Stimulated activated CD4-positive, alpha-beta T cell treated with anti-CD3 and anti-CD28 coated beads, Interleukin-15, amount 100 ng/mL, for 48 hours (primary cell): ENCODE measurements at places on chromosomes 2 and 18.
A peak's percentile ranks its signal among the peaks of the same experiment; 100 is the strongest.

- DNase-seq: no peak
Observed at GRCh38 chr18:63083020-63083531, 236.5 kb downstream of the BCL2 start.

- DNase-seq: no peak
Observed at GRCh38 chr2:181851726-181852125, 39.8 kb upstream of the ITPRID2 start.

DNA sequence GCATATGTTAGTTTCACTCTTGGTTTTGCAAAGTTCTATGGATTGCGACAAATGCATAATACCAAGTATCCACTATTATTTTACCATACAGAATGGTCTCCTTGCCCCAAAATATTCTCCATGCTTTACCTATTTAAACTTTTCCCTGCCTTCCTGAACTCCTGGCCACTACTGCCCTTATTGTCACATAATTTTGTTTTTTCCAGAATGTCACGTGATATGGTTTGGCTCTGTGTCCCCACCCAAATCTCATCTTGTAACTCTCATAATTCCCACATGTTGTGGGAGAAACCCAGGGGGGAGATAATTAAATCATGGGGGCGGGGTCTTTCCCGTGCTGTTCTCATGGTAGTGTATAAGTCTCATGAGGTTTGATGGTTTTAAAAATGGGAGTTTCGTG lies 760.0 kb downstream of the METTL4 start:
- no peak for DNase-seq

DNA sequence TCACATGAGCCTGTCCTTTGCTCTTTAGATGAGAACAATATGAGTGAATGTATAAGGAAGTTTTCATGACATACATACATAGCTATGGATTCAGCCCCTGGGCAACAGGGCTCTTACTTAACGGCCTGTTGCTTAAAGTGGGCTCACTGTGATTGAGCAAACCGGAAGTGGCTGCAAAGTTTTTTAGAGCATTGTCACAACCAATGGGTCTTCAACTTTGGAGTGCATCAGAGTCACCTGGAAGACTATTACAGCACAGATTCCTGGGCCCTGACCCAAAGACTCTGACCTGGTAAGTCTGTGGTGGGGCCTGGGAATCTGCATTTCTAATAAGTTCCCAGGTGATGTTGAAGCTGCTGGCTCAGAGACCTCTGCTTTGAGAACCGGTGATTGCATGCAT lies 106.3 kb upstream of the SEC11C start:
- DNase-seq: no peak

DNA sequence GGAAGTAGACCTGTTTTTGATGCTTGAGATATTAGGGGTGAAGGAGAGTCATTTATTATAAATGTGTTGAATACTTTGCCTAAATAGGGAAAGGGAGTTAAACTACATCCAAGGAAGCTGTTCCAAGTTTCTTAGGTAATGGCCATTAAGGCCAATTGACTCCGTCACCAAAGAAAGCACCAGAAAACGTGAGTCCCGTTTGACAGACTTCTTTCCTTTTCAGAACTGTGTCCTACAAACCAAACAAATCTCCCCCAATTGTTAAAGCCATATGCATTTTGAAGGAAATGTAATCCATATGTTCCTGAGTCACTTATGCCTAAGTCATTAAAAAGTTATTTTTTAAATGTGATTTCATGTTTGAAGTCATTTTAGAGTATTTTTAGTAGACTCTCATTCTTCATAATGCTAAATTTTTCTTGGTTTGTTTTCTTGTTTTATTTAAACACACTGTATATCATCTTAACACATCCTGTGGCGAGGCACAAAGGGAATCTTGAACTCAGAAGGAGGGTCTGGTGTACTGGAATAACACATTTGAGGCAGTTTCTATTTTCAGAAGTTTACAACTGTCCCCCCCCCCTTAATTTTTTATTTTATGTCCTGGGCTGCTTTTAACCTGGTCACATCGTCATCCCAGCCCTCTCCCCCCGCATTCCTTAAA lies 133.7 kb downstream of the RHBDD1 start:
- DNase-seq: no peak

DNA sequence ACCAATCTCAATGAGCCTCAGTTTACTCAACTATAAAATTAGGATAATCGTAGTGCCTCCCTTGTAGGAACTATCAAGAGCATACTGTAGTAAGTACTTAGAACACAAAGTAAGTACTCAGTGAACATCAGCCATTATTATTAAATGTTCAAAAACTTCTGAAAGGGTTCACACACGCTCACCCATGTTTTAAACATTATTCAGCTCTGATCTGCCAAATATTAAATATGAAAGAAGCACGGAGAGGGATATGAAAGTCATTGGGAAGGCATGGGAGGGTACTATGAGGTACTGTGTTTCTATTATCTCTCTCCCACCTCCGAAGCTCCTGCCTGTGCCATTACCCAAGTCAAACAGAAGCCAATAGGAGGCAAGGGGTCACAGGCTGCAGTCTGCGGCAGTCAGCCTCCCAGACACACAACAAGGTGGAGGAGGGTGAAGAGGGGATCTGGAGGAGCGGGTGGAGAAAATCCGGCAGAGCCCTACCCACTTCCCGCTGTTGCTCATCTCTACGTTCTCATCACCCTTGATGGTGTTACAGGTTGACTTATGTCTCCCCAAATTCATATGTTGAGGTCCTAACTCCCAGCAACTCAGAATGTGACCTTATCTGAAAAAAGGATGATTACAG lies 2.0 kb upstream of the TBC1D8 start:
- no peak for DNase-seq

GRCh38 chr2:232449964-232450363 lies 6.0 kb upstream of the ALPI start:
- DNase-seq: no peak

- DNase-seq: peak; percentile 54
Observed at GRCh38 chr2:191676790-191677645, 918 bp upstream of the NABP1 start.

DNA sequence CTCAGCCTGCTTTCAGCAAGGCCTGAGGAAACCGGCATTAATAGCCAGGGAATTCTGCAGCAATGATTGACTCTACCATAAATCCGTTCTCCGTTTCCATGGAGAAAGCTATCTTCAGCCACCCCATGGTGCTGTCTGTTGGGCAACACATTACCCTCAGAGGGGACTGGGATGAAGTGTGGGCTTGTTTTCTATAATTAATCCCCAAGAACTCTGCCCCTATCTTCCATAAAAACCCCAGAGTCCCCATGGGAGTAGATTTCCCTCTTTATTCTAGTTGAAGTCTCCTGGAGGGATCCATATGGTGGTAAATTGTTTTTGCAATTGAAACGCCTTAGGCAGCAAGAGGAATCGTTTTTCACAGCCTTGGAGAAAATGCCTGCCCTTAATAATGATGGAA lies 9.2 kb downstream of the G6PC2 start:
- no peak for DNase-seq

DNA sequence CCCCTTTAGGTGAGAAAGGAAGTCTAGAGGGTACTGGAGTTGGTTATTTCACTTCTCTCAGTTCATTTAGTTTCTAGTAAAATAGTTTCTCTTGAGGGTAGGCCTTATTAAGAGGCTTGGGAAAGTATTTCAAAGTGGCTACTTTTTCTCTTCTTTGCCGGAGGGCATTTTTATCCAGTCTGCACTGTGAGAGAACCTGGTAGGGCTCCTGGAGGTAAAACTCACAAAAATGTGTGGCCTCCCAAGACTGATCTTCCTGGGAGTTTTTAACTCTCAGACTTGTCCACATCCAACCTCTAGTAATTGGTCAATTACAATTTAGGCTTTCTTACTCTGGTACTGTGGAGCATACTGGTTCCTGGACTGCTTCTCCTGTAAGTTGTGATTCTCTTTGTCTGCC lies 28.0 kb downstream of the EHBP1 start:
- no peak for DNase-seq

- DNase-seq: no peak
Observed at GRCh38 chr2:21392649-21393048, 268.9 kb downstream of the TDRD15 start.

GRCh38 chr18:35441857-35442595 lies 55.7 kb downstream of the INO80C start:
- no peak for DNase-seq

DNA sequence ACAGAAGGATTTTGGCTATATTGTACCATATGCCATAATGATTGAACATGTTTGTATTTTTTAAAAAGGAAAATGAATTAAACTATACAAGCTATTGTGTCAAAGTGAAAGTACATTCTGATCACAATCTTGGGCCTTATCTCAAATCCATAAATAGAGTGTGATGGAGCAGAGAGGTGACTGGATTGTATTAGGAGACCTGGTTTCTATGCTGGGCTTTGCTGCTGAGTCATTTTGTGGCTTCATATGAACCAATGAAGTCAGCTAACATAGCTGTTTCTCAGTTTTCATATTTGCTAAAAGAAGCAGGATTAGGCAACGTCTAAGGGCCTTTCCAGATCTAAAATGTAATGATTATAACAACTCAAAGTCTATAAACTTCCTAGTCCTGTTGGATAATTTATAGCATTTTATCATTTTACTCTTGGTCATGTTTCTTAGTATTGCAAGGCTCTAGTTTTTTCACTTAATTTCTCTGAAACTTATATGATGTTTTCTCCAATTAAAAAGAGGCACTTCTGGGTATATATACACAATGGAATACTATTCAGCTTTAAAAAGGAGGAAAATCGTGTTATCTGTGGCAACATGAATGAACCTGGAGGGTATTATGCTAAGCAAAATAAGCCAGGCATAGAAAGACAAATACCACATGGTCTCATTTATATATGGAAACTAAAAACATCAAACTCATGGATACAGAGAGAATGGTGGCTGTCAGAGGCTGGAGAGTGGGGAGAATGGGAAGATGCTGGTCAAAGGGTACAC lies 112.3 kb downstream of the MEP1B start:
- DNase-seq: no peak

- no peak for DNase-seq
Observed at GRCh38 chr2:195595825-195596224, 61.2 kb upstream of the SLC39A10 start.
